Right forelimb (tissue), 1 donor: ENCODE measurements at places on chromosomes 16 and 17.
A peak's percentile ranks its signal among the peaks of the same experiment; 100 is the strongest.

- no peak for DNase-seq
Measured at GRCh38 chr17:73797594-73798110, 153.4 kb upstream of the SDK2 start.

DNA sequence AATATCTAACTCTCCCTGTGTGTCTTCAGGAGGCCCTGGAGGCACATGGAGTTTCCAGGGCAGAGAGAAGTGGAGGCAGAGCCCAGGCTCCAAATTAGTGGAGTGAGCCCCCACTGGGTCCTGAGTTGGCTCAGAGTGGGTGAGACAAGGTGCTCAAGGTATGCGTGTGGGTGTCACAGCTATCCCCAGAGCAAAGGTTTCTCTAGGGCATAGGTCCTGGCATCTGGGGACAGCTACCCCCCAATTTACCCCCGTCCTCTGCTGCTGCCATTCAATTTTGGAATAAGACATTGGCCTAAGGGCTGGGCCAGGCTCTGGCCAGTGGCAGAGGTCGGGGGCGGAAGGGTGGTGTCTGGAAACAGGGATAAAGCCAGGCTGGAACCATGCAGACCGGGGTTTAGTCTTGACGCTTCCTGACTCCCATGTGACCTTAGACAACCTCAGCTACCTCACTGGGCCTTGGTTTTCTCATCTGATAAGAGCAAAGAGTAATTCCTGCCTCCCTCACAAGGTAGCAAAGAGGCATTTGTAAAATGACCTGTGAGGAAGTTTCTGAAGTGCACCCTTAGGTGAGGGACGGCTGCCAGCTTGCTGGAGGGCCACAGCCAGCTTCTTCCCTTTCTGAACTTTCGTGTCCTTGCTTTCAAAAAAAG, 78.2 kb upstream of the TMEM97 start:
- peak; percentile 7 for DNase-seq

DNA sequence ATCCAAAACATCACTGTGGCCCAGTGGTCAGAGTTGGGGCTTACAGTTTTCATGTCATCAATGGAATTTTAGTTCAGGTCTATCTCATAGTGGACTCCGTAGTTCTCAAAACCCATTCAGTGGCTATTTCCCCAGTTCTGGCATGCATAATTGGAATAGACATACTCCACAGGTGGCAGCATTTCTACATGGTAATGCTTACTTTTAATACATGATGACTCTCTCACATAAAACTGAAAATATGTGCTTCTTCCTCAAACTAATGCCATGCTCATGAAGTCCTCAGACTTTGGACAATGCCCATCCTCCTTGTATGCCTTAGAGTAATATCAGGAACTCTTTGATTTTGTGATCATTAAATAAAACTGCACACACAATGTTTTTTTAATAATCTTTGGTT, 857.4 kb upstream of the GOT2 start:
- no peak for DNase-seq

DNA sequence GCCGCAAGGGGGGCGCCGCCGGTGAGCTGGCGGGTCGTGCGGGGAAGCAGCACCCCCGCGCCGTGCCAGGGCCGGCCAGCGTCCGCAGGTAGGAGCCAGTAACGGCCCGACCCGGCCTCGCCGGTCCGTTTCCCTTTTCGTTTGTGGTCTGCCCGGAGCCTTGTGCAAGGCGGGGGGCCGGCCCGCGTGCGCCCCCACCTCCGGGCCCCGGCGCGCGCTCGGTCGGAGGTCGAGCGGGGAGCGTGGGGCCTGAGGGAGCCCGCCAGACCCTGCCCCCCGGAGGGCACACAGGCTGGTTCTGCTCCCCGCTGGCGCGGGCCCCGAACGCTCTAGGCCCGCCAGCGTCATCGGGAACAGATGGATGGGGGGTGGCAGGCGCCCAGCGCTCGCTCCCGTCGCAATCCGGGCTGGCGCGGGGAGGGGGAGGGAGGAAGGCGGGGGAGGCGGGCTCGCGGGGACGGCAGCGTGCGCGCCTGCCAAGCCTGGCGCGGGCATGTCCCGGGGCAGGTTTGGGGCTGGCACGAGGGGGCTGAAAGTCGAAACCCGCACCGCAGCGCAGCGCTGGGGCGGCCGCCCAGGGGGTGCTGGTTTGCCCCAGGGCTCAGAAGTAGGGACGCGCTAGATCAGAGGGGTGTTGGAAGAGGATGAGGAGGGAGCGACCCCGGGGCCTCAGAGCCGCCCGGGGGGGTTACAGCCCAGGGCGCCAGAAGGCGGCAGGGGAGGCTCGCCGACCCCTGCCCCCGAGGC, 1.5 kb upstream of the GSE1 start:
- DNase-seq, result peak; percentile 83

- DNase-seq, result no peak
Measured at GRCh38 chr16:77213542-77214106, 14.4 kb downstream of the SYCE1L start.

- no peak for DNase-seq
Measured at GRCh38 chr17:72615627-72615991, 476.9 kb downstream of the SLC39A11 start.

- DNase-seq, result no peak
Measured at GRCh38 chr17:36931697-36932382, 5.4 kb upstream of the LHX1 start.

DNA sequence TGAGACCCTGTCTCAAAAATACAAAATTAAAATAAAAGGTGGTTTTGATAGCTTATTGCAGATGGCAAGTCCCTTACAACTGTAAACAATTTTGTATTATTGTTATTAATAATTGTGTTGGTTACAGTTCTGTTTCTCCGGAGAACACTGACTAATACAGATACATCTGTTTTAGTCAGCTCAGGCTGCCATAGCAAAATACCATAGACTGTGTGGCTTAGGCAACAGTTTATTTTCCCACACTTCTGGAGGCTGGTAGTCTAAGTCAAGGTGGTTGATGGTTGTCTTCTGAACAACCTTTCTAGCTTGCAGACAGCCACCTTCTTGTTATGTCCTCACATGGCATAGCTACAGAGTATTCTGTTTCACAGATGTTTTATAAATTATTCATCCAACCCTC, 14.2 kb upstream of the IL21R start:
- no peak for DNase-seq

- DNase-seq, result peak; percentile 89
Measured at GRCh38 chr17:1714980-1715802, 5.0 kb upstream of the TLCD2 start.

GRCh38 chr17:2894782-2895181, 98.5 kb downstream of the RAP1GAP2 start:
- no peak for DNase-seq

- DNase-seq, result no peak
Measured at GRCh38 chr17:68835071-68835470, 120.1 kb downstream of the ABCA8 start.

DNA sequence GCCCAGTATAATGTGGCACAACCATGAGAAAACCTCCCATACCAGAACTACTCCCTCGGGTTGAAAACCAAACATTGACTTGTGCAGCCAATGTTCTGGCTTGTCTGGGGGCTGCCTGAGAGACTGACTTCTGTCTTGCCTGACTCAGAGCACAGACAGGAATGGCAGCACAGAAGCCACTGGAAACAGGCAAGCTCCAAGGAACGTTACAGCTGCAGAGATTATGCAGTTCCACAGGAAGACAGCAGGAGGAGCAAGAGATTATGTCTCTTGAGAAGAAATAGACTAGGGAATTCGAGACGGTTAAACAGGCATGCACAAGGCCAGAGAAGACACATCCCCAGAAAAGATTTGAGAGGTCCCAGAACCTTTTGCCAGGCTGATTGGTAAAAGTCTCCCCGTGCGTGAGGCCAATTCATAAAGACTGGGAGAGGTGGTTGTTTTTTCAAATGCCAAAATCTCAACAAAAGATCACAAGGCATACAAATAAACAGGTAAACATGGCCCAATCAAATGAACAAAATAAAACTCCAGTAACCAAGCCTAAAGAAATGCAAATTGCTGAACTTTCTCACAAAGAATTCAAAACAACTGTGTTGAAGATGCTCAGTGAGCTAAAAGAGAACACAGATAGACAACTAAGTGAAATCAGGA, 90.6 kb upstream of the CDH5 start:
- peak; percentile 42 for DNase-seq

DNA sequence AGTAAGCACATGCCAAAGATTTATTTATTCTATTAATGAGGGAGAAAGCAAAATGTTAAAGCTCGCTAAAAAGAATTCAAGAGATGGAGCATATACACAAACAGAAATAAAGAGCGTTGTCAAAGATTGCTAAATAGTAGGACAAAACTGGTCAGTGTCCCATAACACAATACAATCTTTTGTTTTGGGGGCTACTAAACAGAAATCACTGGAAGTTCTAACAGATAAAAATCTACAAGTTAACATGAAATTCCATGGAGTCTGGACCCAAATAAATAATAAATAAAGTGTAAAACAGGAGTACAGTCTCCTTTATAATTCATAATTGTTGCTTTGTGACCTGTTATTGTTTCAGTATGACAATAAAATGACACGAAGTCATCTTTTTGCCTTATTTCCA, 115.2 kb upstream of the CNTNAP4 start:
- DNase-seq, result no peak

GRCh38 chr16:87853411-87854052, 15.8 kb downstream of the SLC7A5 start:
- peak; percentile 90 for DNase-seq

- no peak for DNase-seq
Measured at GRCh38 chr17:11601661-11602060, 3.4 kb downstream of the DNAH9 start.

- DNase-seq, result no peak
Measured at GRCh38 chr17:3569534-3570137, 12.0 kb upstream of the TRPV3 start.

DNA sequence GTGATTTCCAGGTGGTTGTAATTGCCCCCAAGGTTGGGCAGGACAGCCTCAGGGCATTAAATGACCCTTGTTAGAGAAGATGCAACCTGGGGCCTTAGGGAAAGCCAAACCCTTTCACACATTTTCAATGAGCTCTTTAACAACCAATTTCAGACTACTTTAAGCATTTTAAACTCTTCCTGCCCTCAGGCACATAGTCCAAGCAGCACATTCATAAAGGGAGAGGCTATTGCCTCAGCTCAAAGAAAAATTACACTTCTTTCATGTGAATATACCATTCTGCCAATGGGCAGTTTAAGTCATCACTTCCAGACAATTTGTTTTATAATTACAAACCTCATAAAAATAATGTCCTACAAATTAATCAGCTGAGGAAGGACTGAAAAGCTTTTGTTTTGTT, 544.5 kb downstream of the NPIPA7 start:
- DNase-seq, result no peak

DNA sequence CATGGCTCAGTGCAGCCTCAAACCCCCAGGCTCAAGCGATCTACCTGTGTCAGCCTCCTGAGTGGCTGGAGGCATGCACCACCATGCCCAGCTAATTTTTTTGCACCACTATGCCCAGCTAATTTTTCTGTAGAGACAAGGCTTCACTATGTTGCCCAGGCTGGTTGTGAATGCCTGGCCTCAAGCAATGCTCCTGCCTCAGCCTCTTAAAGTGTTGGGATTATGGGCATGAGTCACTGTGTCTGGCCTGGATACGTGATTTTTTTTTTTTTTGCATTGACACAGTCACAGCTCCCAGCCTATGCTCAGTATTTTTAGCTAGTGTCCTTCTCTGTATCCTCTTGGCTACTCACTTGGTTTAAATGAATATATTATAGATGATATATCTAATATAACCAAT, 377.0 kb upstream of the TNRC6C start:
- no peak for DNase-seq

GRCh38 chr17:41617698-41618097, 5.1 kb upstream of the KRT16 start:
- DNase-seq, result no peak

DNA sequence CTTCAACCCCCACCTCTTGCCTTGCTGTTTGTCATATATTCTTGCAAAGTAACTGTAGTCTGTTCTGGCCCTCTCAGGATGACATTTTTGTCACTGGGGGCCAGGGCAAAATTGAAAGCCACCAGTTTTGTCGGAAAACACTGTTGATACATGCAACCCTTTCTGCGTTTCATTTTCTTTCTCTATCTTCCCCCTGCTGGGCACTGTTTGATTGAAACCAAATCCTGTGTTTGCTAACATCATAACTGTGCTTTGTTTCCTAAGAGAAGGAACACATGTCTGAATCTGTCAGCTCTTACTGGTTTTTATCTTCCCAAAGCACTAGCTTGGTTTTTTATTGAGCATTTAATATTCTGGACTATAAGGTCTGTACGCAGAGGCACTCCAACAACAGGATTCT, 11.7 kb upstream of the CPPED1 start:
- DNase-seq, result no peak

GRCh38 chr17:56914581-56915273, 878 bp upstream of the TRIM25 start:
- DNase-seq, result no peak

GRCh38 chr16:31333686-31334649, 21.0 kb upstream of the ITGAX start:
- DNase-seq, result no peak

GRCh38 chr16:57462978-57463362, 491 bp downstream of the POLR2C start:
- no peak for DNase-seq

DNA sequence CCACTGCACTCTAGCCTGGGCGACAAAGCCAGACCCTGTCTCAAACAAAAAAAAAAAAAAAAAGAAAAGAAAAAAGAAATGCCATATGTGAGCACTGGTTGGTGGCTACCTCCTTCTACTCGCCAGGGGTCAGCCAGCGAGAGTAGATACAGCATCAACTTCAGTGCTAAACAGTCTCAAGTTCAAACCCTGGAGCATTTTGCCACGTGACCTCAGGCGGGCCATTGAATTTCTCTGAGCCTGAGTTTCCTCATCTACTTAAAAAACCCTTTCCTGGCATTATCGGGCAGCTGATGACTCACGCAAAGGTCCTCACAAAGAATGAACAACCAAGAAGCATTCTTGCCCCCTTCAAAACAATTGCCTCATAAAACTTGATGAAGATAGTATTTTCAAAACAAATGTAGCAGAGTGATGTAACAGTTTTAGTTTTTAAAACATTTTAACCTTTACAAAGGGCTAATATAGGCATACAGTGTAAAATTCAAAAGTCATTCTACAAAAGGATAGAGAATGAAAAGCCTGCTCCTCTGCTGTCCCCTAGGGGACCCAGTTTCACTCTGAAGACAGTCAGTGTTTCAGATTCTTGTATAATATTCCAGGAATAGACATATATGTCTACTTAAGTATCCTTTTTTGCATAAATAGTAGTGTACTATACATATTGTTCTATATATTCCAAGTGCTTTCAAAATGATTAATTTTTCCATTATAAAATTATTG, 28.4 kb downstream of the DNAH2 start:
- no peak for DNase-seq

- no peak for DNase-seq
Measured at GRCh38 chr16:69607674-69608073, 41.9 kb downstream of the NFAT5 start.

GRCh38 chr17:29138971-29139691, 41.1 kb downstream of the MYO18A start:
- no peak for DNase-seq

DNA sequence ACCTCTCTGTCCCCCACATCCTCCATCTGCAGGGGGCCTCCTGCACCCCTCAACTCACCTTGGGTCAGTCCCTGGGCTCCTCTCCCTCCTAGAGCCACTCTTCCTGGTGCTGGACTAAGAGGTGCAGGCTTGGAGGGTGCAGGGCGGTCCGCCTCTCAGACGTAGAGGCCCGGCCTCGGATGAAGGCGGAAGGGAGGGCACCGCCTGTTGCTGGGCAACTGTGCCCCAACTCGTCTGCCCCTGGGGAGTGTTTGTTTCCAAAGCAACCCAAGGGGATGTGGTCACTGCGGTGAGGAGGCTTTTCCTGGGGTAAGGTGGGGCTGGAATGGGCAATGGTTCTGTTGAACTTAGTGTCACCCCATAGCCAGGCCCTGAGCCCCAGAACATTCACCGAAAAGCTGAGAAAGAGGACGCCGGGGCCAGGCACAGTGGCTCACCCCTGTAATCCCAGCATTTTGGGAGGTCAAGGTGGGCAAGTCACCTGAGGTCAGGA, at the start of gene C16orf54:
Gene C16orf54 (minus strand): TSS at position 138 of the 493 bp plus-strand sequence. CDS start 1,039 bp downstream, outside the sequence.
- DNase-seq, result peak; percentile 51
